ENCODE measurements at places on chromosomes 5 and 9. TPM values are rescaled to one million over a fixed set of nuclear protein-coding genes. Genes with fewer than 3 reads are reported as not detected.
A peak's percentile ranks its signal among the peaks of the same experiment; 100 is the strongest.

DNA sequence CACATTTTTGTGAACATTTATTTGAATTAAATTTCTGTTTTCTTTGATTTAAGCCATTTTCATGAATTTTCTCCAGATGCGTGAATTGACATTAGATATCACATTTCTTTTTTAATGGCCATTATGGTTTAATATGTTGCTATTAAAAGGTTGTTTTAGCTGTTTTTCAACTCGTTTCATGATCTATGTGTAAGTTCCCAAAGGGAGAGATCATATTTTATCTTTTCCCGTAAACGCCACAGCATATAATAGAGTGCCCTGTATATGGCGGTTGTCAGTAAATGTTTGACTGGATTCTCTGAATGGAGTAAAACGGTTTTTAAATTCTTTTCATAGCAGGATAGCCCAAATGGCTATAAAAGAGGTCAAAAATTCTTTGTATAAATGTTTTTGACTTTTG, 35.8 kb downstream of the ZCCHC7 start:
- no peak for DNase-seq
- H3K27me3 ChIP-seq: no peaks in the 10 kb centered on the region
- no peaks in the 10 kb centered on the region for H3K36me3 ChIP-seq
- H3K27ac ChIP-seq: no peak overlapping the region

- DNase-seq: no peak
- H3K27ac ChIP-seq: no peak overlapping the region
- no peaks in the 10 kb centered on the region for H3K27me3 ChIP-seq
These were observed 37.9 kb downstream of the SLC27A6 start for GRCh38 chr5:129003232-129003631.

DNA sequence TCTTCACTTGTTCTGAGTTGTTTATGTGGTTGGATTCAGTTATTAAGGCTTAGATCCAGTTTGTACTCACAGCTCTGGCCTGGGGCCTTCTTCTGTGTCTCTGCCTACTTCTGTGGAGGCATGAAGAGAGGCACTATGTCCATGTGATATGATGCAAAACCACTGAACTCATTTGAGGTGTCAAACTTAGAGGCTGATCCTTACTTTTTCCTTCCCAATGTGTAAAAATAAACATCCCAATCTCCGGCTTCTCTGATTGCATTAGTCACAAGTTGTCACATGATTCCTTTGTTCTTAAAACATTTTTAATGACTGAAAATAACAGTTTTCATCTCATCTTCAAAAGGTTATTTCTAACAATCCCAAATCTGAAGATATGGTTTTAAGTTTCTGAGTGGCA, 276.0 kb upstream of the RGMB start:
- no peak for DNase-seq
- no peaks in the 10 kb centered on the region for H3K36me3 ChIP-seq
- no peaks in the 10 kb centered on the region for H3K4me1 ChIP-seq
- H3K27me3 ChIP-seq: no peaks in the 10 kb centered on the region

GRCh38 chr5:32088214-32088613, 85.9 kb downstream of the GOLPH3 start:
- no peaks in the 10 kb centered on the region for H3K4me1 ChIP-seq
- H3K36me3 ChIP-seq: no peaks in the 10 kb centered on the region
- H3K27ac ChIP-seq: no peak overlapping the region
- H3K27me3 ChIP-seq: no peaks in the 10 kb centered on the region
- no peak for DNase-seq

GRCh38 chr5:59008816-59009473, 426.1 kb downstream of the RAB3C start:
- no peak for DNase-seq
- H3K4me3 ChIP-seq: no peak overlapping the region
- H3K36me3 ChIP-seq: no peaks in the 10 kb centered on the region
- no peak overlapping the region for H3K27ac ChIP-seq
- no peaks in the 10 kb centered on the region for H3K27me3 ChIP-seq

DNA sequence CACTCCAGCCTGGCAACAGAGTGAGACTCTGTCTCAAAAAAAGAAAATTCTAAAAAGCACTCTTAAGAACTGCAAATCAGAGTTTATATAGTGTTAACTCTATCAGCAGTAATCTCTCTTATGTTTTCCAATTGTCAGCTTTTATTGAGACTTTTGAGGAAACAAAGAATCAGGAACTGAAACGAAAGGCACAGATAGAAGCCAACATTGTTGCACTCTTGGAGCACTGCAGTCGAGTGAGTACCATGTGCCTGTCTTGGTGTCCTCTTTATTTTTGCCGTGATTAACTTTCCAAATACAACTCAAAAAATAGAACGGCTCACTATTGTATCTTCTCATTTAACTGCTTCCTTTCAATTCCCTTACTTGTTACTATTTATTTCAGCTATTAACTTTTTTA, 41.7 kb upstream of the LRRC19 start:
- H3K4me3 ChIP-seq: no peak overlapping the region
- DNase-seq: no peak
- no peak overlapping the region for H3K27ac ChIP-seq

DNA sequence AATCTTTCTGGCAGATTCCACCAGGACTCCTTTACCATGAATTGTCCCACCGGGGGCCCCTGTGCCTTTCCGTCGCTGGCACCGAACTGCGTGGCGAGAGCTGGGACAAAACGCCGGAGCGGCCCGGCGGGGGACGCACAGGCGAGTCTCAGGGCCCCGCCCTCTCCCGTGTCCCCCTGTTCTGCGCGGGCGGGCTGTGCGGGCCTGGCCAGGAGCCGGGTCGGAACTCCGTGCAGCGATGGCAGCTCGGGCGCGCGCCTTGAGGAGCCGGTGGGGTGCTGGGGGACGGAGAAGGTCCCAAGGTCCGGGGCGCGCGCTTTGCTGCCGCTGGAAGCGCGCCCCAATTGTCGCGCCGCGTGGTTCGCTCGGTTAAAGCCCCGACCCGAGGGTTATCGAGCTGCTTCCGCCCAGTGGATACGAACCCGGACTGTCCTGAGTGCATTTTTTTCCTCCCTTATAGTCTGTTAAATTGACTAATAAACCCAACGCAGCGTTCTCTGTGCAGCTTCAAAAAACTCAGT, 125.3 kb downstream of the TMEM174 start:
- no peak for DNase-seq
- H3K4me1 ChIP-seq: peaks cover 7% of the 10 kb centered on the region
- no peaks in the 10 kb centered on the region for H3K36me3 ChIP-seq
- H3K27ac ChIP-seq: no peak overlapping the region

DNA sequence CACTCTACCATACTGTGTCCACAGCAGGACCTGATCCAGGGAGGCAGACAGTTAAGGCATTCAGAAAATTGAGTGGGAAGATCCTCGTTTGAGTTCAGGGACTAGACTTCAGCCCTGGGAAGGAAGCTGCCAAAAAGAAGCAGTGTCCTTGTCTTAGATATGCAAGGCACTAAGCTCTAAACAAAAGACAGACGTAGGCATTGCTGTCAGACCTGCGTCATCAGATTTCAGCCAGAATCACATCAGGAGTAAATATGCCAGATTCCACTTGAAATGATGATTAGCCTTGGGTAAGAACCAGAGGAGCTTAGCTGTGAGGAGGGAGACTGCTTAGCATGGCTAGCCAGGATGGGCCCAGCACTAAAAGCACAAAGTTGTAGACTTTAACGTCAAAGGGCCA, 56.7 kb downstream of the MAMDC2 start:
- no peak for DNase-seq
- H3K27me3 ChIP-seq: no peaks in the 10 kb centered on the region
- H3K36me3 ChIP-seq: no peaks in the 10 kb centered on the region
- no peak overlapping the region for H3K4me3 ChIP-seq
- H3K27ac ChIP-seq: no peak overlapping the region

DNA sequence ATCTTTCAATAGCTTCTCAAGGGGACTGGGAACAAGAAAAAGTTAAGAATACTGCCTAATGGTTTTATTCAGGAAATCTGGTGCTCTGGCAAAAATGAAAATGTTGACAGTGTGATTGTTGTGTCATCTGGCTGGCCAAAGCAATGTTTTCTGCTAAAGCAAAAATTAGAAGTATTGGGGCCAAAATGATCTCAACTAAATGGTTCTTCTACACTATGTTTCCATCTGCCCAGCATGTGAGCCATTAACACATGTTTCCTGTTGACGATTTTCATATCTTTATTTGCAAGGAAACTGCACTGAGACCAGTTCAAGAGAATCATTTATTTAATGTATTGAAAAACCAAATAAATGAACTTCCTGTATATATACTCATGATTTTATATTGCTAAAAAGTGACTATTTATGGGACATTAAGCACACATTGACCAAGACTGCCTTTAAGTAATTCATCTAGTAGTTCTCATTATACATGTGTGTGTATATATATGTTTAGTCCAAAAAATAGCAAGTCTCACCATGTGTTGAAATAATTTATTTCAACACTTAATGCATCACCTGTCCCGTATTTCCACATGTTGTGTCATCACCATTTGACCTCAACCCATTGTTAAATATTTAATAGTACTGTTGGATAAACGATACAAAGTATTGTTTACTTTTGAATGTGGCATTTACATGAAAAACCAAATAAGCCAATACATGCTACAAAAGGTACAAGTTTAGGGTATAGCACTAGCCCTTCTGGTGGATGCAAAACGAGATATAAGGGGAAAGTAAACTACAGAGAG, 7.5 kb upstream of the FST start:
- no peaks in the 10 kb centered on the region for H3K27me3 ChIP-seq
- H3K4me1 ChIP-seq: no peaks in the 10 kb centered on the region
- no peaks in the 10 kb centered on the region for H3K36me3 ChIP-seq
- DNase-seq: no peak

- no peak overlapping the region for H3K27ac ChIP-seq
- no peaks in the 10 kb centered on the region for H3K4me1 ChIP-seq
- H3K36me3 ChIP-seq: no peaks in the 10 kb centered on the region
- no peak overlapping the region for H3K4me3 ChIP-seq
- DNase-seq: no peak
- no peaks in the 10 kb centered on the region for H3K27me3 ChIP-seq
These were observed 12.6 kb downstream of the CAVIN4 start for GRCh38 chr9:100590481-100590880.

GRCh38 chr9:123637945-123638634, 282.1 kb downstream of the CRB2 start:
- H3K27me3 ChIP-seq: no peaks in the 10 kb centered on the region
- H3K4me1 ChIP-seq: peaks cover 14% of the 10 kb centered on the region
- no peak overlapping the region for H3K27ac ChIP-seq
- no peak for DNase-seq
- H3K4me3 ChIP-seq: peak overlapping the region; percentile 10

- no peak overlapping the region for H3K4me3 ChIP-seq
- H3K4me1 ChIP-seq: no peaks in the 10 kb centered on the region
- DNase-seq: no peak
- H3K27me3 ChIP-seq: no peaks in the 10 kb centered on the region
These were observed 214.0 kb upstream of the DAB2 start for GRCh38 chr5:39638813-39639212.

- no peaks in the 10 kb centered on the region for H3K36me3 ChIP-seq
- H3K4me1 ChIP-seq: no peaks in the 10 kb centered on the region
- H3K27ac ChIP-seq: no peak overlapping the region
- no peaks in the 10 kb centered on the region for H3K27me3 ChIP-seq
- H3K4me3 ChIP-seq: no peak overlapping the region
These were observed 845.2 kb upstream of the CDH10 start for GRCh38 chr5:25489834-25490538.

- no peak for DNase-seq
- no peak overlapping the region for H3K27ac ChIP-seq
- H3K4me1 ChIP-seq: peaks cover 18% of the 10 kb centered on the region
- no peaks in the 10 kb centered on the region for H3K27me3 ChIP-seq
- no peak overlapping the region for H3K4me3 ChIP-seq
- no peaks in the 10 kb centered on the region for H3K36me3 ChIP-seq
These were observed 260.3 kb downstream of the ENC1 start for GRCh38 chr5:74380193-74380592.

DNA sequence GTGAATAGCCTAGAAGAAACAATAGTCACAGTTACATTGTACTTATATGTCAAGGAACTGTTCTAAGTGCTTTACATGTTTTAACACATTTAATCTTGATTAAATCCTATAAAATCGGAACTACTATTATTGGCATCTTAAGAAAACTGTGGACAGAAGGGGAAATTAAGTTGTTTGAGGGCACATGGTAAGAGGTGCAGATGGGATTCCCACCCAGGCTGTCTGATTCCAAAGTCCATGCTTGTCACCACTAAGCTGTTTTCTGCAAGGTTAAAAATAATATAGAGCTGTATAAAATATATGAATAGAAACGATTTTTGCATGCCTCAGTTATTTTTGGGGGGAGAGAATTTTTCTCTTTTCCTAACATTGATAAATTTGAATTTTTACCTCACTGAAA, 194.6 kb upstream of the KLF9 start:
- H3K36me3 ChIP-seq: no peaks in the 10 kb centered on the region
- DNase-seq: no peak

DNA sequence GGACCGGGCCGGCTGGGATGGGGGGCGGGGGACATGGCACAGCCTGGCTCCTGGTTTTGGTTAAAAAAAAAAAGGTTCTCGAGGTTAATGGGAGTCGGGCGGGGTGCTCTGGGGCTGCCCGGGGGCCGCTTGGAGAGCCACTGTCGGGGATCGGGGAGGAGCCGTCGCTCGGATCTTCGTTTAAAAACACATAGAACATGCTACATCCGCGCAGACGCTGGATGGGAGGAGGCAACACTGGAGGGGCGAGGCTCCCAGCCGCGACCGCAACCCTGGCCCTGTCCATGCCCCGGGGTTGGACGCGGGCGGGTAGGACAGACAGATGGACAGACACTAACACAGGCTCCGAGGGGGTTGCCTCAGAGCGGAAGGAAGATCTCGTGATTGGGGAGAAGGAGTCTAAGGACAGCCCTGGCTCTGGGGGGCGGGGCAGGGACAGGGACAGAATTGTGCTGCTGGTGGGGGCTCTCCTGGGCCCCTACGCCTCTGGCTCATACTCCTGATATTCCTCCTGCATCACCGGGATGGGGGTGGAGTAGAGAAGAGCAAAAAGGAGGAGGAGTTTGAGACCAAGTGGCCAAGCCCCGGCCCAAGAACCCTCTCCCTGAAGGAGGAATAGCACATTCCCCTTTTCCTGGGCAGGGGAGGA, 9.9 kb downstream of the SNCB start:
- H3K4me1 ChIP-seq: peaks cover 8% of the 10 kb centered on the region
- H3K4me3 ChIP-seq: peak overlapping the region; percentile 35
- H3K27me3 ChIP-seq: peaks cover 9% of the 10 kb centered on the region
- H3K27ac ChIP-seq: no peak overlapping the region
- H3K36me3 ChIP-seq: no peaks in the 10 kb centered on the region
- no peak for DNase-seq

GRCh38 chr9:2984491-2984890, 140.6 kb upstream of the PUM3 start:
- no peak overlapping the region for H3K4me3 ChIP-seq
- DNase-seq: no peak
- H3K36me3 ChIP-seq: no peaks in the 10 kb centered on the region
- H3K27me3 ChIP-seq: no peaks in the 10 kb centered on the region
- no peaks in the 10 kb centered on the region for H3K4me1 ChIP-seq

DNA sequence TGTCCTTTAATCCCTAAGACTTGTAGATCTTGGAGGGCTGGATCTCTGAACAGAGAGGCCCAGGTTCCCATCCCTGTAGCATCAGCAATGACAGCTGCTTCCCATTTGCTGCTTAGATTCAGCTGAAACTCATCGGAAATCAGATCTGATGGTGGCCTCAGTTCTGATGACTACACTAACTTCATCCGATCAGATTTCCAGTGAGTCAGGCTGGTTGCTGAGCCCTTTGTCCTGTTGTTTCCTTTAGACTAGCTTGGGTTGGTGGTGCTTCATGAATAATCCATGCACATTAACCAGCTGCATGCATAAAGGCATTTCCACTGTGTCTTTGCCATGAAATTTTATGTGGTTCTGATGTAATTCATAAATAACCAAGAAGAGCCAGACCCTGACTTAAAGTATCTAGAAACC, 195.2 kb upstream of the TUT7 start:
- no peaks in the 10 kb centered on the region for H3K4me1 ChIP-seq
- H3K27me3 ChIP-seq: no peaks in the 10 kb centered on the region
- no peak overlapping the region for H3K4me3 ChIP-seq
- no peak for DNase-seq
- no peak overlapping the region for H3K27ac ChIP-seq

Gene FOXD4L5
- total RNA-seq: not detected

Gene FKTN
- total RNA-seq: 10.2 TPM

Gene LIX1
- not detected for total RNA-seq

All from thoracic aorta (tissue), 2 donors.